ENCODE measurements at places on chromosomes 16 and 17.

DNA sequence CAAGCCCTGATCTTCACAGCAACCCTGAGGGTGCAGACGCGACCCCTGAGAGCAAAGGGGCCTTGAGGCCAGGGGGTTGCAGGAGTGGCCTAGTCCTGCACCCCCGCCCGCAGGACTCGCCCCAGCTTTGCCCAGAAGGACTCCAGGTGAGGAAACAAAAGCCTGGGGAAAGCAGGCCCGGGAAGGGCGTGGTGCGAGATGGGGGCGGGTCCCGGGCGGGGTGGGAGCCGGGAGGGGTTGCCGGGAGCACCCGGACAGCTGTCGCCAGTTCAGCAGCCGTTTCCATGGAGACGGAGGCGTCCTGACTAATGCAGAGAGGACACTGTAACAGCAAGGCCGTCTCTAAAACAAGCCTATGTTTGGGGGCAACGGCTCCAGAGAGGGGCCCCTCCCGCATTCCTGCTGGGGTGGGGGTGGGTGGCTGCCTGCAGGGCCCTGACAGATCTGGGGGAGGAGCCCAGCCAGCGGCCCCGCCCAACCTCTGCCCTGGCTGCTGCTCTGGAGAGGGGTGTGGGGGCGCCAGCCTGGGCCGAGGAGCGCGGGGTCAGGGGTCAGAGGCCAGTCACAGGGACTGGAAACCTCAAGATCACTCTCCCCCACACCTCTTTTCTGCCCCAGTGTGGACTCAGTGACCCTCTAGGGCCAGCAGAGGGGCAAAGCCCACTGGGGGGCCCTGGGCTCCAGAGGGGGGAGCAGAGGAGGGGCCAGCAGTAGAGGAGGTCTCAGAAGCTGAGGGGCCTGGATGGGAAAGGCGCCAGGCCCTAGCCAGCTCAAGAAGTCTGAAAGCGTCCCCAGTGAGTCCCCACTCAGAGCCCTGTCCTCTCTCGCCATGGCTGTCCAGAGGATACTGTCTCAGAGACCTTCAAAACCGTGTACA lies 3.1 kb upstream of the TPPP3 start:
- DNase-seq, result peak; percentile 68

DNA sequence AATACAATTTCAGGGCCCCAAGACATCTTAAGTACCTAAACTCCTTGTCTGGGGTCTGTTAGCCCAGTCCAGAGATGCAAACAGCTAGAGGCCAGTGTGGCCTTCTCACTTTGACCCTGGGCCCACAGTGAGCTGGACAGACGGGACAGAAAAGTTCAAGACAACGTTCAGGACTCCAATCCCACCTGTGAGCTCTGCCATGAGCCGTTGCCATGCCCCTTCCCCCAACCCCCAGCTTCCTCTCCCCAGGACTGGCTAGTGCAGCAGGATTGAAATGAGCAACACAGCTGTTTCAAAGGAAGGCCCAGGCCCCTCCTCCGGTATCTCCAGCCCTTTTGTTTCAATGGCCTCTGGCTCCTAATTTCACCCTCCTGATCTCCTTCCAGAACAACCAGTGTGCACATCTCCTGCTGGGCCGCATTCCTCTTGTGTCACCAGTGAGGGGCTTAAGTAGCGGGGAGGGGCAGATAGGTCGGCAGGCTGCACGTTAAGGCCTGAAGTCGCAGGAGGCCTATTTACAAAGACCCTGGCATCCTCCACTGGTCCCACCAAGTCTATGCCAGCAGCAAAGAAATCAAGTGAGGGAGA lies 11.3 kb downstream of the AXIN2 start:
- no peak for DNase-seq

- DNase-seq, result no peak
These were observed 115.8 kb downstream of the WWOX start for GRCh38 chr16:78215222-78215621.

DNA sequence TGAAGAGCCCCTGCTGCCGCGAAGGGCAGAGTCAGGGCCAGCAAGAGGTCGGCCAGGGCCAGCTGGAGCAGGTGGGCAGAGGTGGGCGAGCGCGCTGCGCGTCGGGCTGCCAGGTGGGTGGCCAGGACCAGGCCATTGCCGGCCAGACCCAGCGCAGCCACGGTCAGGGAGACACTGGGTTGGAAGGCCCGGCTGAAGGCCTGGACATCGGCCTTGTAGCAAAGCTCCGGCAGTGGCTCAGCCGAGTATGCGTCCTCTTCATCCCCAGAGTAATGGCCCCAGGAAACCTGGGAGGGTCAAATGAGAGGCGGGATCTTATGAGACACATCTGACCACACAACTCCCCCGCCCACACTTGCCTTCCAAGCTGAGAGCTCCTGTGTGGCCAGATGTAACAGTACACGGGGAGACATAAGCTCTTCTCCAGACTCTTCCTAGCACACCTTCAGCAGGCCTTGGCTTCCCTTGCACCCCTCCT lies 1.3 kb downstream of the CCR10 start:
- peak; percentile 42 for DNase-seq

DNA sequence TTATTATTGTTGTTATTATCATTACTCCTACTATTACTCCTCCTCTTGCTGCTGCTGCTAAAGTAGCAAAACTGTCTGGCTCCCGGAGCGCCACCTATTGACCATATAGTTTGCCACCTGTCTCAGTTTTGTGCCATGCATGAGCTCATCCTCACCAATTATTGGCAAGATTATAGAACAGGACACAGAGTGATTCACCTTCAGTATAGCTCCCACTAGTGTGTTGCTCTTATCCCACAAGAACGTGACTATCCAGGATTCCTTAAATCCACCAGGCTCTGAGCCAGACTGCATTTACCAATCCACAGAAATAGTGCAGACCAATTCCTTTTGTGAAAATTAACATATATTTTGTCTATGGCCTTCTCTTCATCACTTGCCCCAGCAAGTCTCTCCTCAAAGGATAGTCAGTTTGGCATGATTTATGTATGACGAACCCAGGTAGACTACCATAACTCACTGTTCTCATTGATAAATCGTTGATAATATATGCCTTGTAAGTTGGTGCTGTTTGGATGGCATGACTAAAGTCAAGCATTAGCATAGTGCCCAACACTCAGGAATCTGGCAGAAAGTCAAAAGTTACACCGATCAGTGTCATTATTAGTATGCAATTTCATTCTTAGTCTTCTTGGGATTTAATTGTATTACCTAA lies 405.5 kb upstream of the HSBP1 start:
- peak; percentile 11 for DNase-seq

DNA sequence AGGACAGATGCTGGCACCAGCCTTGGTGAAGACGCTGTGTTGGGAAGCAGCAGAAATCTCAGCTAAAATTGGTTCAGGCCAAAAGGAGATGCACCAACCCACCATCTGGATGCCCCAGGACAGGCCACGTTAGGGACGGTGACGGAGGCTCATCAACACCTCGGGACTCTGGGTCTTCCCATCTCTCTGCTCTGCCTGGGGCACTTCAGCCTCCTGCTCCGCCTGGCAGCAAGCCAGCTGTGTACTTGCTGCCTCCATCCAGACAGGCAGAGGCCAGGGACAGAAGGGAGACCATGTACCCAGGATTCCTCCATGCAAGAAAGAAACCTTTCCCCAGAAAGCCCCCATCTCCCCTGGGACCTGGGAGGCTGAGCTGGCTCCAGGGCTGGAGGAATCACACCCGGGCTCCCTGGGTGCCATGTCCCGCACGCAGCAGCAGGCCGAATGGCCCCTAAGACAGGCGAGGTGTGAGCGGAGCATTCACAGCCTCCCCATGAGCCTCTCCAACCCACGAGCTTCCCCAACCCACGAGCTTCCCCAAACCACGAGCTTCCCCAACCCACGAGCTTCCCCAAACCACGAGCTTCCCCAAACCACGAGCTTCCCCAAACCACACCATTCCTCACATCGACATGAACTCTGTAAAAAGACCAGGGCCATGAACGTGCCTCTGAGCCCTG lies 274.5 kb downstream of the C16orf95 start:
- no peak for DNase-seq

DNA sequence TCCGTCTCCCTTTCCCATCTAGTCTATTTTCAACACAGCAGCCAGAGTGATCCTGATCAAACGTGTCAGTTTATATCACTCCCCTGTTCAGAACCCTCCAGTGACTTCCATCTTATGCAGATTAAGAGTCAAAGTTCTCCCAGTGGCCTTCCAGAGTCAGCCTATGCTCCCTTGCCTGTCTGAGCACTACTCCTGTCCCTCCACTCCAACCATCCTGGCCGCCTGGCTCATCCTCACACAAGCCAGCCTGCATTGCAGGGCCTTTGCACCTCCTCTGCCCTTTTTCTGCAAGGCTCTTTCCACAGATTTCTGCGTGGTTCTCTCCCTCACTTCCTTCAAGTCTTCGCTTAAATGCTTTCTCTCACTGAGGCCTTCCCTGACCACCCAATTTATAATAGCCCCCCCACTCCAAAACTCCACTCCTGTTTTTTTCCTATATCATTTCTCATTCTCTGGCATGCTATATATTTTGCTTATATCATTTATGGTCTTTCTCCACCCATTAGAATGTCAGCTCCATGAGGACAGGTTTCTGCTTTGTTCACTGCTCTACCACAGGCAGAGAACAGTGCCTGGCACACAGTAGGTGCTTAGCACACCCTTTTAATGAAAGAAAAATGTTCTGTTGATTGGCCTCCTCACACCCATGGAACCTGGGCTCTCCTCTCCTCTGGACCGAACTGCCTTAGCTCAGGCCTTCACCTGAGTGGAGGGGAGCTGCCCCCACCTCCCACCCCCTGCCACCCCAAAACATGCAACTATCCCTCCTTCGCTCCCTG lies 9.3 kb downstream of the SAMD14 start:
- DNase-seq, result no peak

DNA sequence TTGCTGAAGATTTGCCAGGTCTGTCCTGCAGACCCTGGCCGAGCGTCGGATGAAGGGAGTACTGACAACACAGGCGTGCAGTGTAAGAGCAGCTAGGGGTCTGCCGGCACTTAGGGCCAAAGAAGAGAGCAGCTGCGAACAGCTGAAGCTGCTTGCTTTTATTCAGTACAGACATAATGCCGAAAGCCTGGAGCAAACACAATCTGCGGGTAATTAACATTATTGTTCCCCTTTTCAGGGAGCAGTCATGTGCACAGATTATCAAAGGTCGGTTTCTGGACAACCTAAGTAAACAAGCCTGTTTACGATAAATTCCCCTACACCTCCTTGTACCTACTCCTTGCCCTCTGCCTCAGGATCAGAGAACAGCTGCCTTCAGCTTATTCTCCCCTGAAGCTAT lies 12.0 kb upstream of the KRT23 start:
- DNase-seq, result no peak

GRCh38 chr16:81432937-81433557 lies 11.6 kb upstream of the CMIP start:
- no peak for DNase-seq

DNA sequence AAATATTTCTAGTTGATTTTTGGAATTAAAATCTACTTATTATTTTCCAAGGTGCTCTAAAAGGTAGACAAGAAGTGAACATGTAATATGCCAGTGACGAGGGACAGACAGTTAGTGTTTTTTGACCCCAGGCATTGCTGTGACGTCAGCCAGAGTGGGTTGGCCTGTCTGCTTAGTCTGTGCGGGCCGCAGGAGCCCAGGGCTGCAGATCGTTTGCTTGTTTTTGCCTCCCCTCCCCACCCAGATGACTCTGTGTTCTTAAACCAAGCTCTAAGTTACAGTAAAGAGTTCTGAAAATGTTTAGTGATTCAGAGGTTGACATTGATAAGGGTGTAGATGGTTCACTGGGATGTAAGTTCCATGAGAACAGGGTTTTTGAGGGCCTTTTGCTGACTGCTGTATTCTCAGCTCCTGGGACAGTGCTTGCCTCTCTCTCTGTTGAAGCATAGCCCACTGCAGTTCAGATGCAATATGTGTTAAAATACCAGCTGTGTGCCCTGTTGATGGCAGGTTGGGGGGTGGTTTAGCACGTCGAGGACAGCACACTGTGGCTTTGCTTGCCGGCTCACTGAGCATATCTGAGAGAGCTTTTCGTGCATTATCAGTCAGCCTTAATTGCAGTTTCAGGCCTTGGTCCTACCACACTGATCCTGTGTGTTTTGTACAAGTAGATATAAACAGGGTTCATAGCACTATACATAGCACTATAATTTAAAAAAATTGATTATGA lies 64.8 kb downstream of the SEC14L1 start:
- DNase-seq, result no peak

DNA sequence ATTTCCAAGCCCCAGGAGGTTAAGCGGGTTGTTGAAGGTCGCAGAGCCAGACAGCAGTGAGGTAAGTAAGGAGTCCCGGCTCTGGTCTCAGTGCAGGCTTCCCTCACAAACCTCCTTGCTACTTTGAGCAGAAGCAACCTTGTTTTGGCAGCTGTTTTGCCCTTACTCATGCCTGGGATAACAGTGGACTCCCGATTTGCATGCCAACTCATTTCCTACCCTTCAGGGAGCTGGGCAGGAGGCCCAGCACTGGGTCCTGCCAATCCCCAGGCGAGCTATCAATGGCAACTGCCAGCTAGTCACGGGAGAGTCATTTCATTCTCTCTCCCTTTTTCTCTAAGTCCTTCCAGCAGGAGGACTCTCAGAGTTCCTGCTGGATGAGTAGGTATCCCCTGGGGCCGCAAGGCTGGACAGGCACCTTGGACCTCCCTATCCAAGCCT lies 72.0 kb upstream of the KSR1 start:
- DNase-seq, result peak; percentile 98

GRCh38 chr17:34413443-34414119 lies 50.5 kb upstream of the CCL1 start:
- DNase-seq, result peak; percentile 16

DNA sequence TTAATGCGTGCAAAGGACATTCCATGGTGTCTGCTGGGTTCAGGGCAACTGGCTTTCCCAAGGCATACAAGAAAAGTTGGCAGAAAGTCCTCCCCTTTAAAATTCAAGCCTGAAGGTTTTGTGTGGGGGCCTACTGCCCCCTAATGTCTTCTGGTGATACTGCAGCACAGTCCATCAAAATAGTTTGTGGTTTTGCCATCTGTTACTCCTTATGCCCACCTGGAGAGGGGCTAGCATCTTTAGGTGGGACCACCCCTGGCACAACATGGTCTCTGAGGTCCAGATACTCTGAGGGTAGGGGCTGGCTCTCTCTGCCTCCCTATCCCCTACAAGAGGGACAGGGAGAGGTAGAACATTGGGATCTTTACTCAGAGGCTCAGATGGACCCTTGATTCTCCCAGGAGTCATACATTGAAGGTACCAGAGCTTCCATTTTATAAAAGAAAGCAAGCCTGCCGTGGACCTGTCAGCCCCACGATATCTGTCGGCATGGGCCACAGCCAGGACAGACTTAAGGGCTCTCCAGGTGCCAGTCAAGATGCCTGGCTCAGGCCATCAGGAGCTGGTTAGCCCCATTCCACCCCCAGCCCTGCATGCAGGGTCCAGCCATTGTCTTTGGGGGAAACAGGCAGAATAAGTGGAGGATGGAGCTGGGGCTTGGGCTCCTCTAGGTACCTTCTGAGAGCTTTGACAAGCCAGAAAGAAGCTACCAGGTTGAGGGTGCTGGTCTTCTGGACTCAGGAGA lies 6.3 kb downstream of the ESRP2 start:
- peak; percentile 81 for DNase-seq

- DNase-seq, result no peak
These were observed 35.6 kb upstream of the MNT start for GRCh38 chr17:2436316-2436905.

GRCh38 chr16:85592700-85593493 lies 20.2 kb upstream of the GSE1 start:
- DNase-seq, result peak; percentile 34

All from cardiac fibroblast (primary cell).